SJSA1 (cell line): ENCODE measurements at places on chromosomes 1 and 21. TPM values are rescaled to one million over a fixed set of nuclear protein-coding genes. Genes with fewer than 3 reads are reported as not detected.

FAM43B gene
- total RNA-seq = not detected in 2 replicates

- H3K27ac ChIP-seq = no peak overlapping the region
- H3K27me3 ChIP-seq = peaks cover 8% of the 10 kb centered on the region
- DNase-seq = no peak
- H3K36me3 ChIP-seq = no peaks in the 10 kb centered on the region
Observed at GRCh38 chr1:201281573-201281972, 1.7 kb upstream of the PKP1 start.

SERINC2 gene
- total RNA-seq = 10.4 and 16.6 TPM in 2 replicates

DNA sequence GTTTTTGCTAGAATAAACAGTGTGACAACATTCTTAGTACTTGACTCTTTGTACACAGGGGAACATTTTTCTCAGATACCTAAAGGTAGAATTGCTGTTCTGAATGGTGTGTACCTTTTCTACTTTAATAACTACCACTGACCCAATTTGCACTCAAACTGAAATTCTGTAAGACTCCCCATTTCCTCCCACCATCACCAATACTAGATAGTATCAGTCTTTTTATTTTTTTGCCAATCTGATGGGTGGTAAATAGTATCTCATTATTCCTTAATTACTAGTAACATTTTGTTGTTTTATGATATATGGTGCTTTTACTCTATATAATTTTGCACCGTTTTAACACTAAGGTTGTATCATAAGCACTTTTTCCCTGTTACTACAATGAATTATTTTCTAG lies 28.8 kb upstream of the GCLM start:
- no peaks in the 10 kb centered on the region for H3K36me3 ChIP-seq
- H3K27me3 ChIP-seq = no peaks in the 10 kb centered on the region
- no peak overlapping the region for H3K4me3 ChIP-seq
- no peaks in the 10 kb centered on the region for H3K4me1 ChIP-seq
- H3K27ac ChIP-seq = no peak overlapping the region
- no peak for DNase-seq

- H3K4me1 ChIP-seq = peaks cover 15% of the 10 kb centered on the region
- DNase-seq = peak; percentile 96
- H3K4me3 ChIP-seq = peak within 1 kb of the TSS; percentile 45
- H3K27me3 ChIP-seq = no peaks in the 10 kb centered on the region
- no peaks in the 10 kb centered on the region for H3K36me3 ChIP-seq
Observed at GRCh38 chr1:59296358-59297256, at the start of gene FGGY. FGGY (plus strand) TSS chr1:59297094; CDS start chr1:59321550, 24,456 bp downstream.

- peaks cover 55% of the 10 kb centered on the region for H3K36me3 ChIP-seq
- no peaks in the 10 kb centered on the region; the same call in 1 of the 2 replicates for H3K4me1 ChIP-seq
- DNase-seq = no peak
Observed at GRCh38 chr1:31651766-31652165, 7.1 kb upstream of the PEF1 start.
